Erythroblast (primary cell): ENCODE measurements at places on chromosomes 5 and 9.

GRCh38 chr5:1390861-1391600 is 46.1 kb upstream of the CLPTM1L start:
- no peak for DNase-seq

- DNase-seq: no peak
These were observed 14.4 kb downstream of the CKMT2 start for GRCh38 chr5:81247441-81247972.

DNA sequence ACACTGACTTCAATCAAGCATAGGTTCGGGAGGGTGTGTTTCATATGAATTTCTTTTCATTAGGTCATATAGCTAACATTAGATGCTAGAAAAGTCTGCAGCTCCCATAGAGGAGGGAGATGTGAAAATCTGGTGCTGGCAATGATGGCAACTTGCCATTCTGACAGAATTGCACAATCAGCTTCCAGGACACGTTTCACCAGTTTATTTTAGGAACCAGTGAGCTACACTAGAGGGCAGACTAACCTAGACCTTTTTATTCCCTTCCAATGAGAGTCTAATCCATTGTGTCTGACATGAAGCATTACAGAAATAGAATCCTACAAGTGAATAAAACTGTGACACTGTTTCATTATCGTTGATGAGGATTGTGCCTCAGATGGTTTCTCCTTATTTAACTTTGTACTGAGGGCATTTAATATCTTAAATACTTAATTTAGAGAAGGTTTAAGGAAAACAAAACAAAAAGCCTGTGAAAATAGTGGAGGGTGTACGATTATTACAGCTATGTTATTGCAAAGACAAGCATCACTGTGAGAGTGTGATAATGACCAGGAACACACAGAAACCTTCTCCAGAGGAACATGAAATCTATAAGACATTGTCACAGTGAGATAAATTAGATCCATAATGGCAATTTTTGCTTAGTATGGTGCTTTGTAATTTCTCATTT is 363.3 kb upstream of the RPS23 start:
- DNase-seq: peak; percentile 75

DNA sequence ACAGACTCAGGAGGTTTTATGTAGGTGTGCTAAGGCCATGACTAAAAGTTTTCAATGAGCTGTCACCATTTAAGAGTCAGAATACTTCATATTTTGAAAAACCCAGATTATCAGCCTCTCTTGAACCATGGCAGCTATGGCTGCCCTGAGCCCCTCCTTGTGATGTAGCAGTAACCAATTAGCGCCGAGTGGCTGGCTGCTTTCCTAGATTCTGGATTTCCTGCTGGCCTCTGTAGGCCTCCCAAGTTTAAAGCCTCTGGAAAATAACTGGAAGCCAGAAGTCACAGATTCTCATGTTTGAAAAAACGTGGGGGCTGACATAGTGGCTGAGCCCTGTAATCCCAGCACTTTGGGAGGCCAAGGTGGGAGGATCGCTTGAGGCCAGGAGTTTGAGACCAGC is 25.5 kb downstream of the DAB2IP start:
- no peak for DNase-seq

GRCh38 chr5:43565043-43565442 is 8.2 kb upstream of the PAIP1 start:
- no peak for DNase-seq

GRCh38 chr9:89470224-89470839 is 27.6 kb downstream of the SEMA4D start:
- DNase-seq: no peak

DNA sequence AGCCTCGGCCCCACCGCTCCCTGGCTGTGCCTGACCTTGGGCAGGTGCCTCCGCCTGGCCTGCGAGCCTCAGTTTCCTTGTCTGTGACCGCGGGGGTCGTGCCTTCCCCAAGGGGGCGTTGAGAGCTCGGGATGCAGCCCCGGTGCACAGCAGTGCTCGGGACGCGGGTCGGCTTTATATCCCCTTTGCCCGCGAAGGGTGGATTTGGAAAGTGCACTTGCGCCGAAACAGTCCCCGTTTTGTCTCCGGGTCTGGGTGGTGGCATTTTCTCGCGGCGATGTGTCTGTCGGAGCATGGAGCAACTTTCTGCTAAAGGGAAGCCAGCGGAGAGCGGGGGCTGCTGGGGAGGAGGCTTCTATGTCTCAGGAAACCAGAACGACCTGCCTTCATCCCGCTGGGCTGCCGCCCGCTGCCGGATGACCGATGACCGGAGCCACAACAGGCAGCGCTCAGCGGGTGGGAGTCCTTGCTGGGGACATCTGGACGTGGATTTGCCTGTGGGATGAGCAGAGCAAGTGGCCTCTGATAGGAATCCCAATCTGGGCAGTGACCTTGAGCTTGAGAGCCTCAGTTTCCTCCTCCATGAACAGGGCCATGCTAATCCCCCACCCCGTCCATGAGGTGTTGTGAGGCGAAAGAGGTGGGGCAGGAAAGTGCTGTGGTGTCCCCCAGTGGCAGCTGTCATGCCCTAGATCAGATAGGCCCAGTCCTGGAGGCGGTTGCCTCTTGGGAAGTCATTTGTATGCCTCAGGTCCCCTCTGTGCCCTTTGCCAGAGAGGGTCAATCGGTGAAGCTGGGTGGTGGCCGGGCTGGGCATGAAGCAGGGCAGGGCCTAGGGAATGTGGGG is 651 bp downstream of the HRH2 start:
- no peak for DNase-seq

DNA sequence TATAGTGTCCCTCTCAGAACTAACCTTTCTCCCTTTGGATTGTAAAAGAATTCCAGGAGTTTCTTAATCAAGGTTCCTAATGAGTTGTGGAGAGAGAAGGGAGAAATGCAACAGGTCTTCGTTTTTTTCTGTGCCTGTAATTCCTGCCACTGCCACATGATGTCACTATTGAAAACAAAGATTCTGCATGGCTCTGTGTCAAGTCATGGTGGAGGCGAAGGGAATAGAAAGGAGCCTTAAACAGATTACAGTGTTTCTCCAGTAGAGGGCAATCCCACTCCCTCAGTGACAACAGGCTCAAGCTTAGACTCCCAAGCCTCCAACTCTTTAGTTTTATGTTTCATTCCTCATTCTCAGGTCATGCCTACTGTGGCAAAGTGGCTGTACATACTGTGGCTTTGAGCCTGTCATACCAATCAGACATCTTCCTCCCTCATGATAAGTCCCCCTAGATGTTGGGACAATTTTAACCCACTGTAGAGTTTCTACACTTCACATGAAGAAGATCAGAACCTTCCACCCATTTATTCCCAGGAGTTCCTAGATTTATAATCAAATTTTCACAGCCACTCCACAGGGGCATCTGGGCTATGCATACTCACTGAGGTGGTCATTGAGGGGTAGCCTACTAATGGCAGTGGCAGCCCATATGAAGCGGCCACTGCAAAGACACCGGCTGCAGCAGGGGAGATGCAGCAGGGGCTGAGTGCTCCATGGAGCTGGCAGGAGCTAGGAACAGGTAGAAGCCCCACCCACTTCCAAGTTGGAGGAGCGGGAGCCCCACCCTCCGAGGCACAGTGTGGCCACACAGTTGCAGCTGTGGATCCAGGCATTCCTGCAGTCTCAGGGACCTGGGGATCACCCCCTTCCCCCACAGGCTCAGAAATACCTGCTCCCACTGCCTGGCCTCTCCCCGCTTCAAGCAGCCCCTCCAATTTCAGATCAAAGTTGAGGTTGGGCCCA is 97.4 kb upstream of the TRIM32 start:
- DNase-seq: peak; percentile 85

DNA sequence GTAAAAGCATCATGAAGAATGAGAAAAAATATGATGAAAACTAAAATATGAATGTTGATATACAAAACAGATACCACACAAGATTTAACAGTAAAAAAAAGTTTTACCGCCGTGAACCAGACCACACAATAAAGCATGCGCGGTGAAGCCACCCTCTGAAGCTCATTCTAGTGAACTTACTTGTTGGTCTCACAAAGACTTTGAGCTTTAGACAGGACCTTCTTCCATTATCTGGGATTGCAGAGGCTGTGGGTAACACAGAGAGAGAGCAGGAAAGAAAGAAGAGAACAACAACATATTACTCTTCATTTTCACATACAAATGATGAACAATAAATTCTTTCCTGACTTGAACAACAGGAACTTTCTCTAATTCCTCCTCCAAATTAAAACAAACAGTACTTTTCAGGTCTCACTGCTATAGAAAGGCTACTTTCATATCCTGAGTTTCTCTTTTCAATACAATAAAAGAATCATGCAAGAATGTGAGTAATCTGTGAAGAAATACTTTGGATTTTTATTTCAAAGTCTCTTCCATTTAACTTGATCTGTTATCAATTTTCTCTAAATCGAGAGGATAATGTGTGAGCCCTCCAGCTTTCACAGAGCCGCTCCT is 283.1 kb downstream of the EFNA5 start:
- no peak for DNase-seq

- no peak for DNase-seq
These were observed 78.3 kb downstream of the PLK2 start for GRCh38 chr5:58381566-58381965.

- DNase-seq: no peak
These were observed 192.5 kb downstream of the ZNF608 start for GRCh38 chr5:124553911-124554310.

DNA sequence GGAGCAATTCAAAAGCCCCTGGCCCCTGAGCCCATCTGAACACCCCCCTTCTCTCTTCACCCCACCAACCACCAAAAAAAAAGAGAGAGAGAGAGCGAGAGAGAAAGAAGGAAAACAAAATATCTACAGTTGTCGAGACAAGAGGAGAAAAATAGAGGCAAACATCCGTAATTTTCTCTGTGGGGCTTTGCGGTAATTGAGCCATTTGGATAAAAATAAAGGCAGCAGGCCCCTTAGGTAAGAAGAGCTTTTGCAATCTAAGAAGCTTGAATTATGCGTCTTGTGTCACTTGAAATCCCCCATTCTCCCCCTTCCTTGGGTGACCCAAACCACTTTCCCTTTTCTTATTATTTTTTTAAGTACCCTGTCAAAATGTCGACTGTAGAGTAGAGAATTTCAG is 35.5 kb upstream of the FUBP3 start:
- DNase-seq: no peak

- DNase-seq: no peak
These were observed 543 bp upstream of the UBE2QL1 start for GRCh38 chr5:6448141-6448491.

GRCh38 chr5:90834711-90835110 is 276.1 kb downstream of the ADGRV1 start:
- DNase-seq: no peak

DNA sequence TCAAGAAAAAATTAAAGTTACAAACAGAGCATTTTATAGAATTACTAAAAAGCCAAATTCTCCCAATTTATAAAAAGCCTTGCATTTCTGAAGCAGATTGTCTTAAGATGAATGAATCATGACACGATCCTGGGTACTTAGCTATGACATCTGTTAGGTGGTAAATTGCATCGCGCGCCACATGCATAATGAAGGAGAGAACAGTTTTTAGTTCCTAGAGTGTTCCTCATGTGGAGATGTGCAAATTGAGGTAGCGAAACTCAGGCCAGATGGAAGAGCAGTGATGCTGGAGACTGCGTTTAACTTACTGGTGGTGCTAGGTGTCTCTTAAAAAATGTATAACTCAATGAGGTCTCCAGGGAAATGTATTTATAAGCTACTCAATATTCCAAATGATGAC is 516.1 kb downstream of the EFNA5 start:
- no peak for DNase-seq

DNA sequence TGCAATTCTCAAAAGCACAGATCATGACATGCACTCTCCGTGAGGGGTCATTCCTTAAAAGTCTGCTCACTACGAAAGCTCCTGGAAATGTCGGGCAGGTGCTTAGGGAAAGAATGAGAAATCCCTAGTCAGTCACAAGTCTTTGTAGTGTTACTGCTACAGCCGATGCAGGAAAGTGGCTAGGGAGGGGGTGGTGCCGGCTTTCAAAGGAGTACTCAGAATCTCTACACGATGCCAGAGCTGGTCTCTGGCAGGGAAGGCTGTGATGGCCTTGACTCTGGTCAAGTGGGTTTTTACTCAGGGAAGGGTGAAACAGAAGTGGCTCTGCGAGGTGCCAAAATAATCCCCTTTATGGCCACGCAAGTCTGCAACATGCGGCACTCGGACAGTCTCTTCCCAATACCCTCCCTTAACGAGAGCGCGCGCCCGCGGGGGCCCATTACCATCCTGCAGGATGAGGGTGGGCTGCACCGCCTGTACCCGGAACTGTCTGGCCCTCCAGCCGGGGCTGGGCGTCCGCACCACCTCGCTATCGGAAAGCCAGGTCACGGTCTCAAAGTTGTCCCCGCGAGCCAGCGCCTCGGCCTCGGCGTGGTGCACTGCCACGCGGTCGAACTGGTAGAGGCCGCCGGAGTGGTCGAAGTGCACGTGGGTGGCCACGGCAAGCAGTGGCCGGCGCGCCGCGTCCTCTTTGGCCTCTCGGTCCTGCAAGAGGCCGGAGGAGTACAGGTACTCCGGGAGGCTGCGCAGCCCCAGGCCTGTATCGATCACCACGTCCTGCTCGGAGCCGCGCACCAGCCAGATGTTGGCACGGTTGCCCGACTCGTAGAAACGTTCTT is 956 bp downstream of the MBLAC2 start:
- DNase-seq: peak; percentile 74

DNA sequence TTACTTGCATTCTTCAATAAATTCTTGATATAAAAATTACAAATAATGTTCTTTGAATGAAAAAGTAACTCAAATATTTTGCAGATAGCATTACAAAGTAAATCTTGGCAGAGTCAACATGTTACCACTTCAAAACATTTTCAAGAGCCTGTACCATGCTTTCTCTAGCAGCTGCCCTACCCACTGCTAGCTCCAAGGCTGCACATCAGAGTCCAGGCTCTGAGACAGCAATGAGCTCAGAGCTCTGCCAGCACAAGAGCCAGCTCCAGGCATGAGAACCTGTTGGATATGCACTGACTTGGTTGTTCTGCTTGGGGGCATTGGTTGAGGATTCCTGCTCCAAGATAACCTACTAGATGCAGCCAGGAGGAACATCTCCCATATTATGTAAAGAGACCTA is 211.3 kb upstream of the HAPLN1 start:
- no peak for DNase-seq

- no peak for DNase-seq
These were observed 131.0 kb upstream of the DAB2 start for GRCh38 chr5:39555788-39556187.

GRCh38 chr5:133831491-133832224 is 136.8 kb downstream of the C5orf15 start:
- no peak for DNase-seq

GRCh38 chr5:146944764-146945616 is 66.4 kb upstream of the PPP2R2B start:
- no peak for DNase-seq

- DNase-seq: no peak
These were observed 2.8 kb upstream of the CDK7 start for GRCh38 chr5:69231851-69232250.

GRCh38 chr5:148163345-148163744 is 5.0 kb upstream of the SPINK14 start:
- no peak for DNase-seq

GRCh38 chr9:95504053-95504963 is 12.5 kb downstream of the PTCH1 start:
- peak; percentile 12 for DNase-seq

- DNase-seq: no peak
These were observed 197.8 kb downstream of the FRMD3 start for GRCh38 chr9:83340451-83340850.

- peak; percentile 7 for DNase-seq
These were observed 40.9 kb upstream of the FABP6 start for GRCh38 chr5:160188141-160189015.

GRCh38 chr5:55509796-55510522 is 24.8 kb downstream of the PLPP1 start:
- no peak for DNase-seq
